Activated T-cell treated with anti-CD3 and anti-CD28 coated beads for 48 hours (primary cell): ENCODE measurements at places on chromosomes 2 and 18.

DNA sequence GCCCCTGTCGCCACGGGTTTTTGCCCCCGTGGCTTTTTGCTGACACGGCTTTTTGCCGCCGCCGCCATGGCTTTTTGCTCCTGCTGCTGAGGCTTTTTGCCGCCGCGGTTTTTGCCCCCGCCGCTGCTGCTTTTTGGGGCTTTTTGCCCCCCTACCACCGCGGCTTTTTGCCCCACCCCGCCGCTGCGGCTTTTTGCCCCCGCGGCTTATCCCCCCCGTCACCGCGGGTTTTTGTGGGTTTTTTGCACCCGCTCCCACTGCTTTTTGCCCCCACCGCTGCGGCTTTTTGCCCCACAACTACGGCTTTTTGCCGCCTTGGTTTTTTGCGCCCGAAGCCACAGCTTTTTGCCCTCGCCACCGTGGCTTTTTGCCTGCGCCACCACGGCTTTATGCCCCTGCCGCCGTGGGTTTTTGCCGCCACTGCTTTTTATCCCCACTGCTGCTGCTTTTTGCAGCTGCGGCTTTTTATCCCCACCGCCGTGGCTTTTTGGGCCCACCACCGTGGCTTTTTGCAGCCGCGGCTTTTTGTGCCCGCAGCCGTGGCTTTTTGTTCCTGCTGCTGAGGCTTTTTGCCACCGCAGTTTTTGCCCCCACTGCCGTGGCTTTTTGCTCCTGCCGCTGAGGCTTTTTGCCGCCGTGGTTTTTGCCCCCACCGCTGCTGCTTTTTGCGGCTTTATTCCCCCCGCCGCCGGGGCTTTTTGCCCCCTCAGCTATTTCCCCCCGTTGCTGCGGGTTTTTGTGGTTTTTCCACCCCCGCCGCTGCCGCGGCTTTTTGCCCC, 2798.0 kb upstream of the TEKT4 start:
- no peak for DNase-seq

- DNase-seq, result no peak
Observed at GRCh38 chr2:85806358-85807118, 52.7 kb downstream of the ATOH8 start.

GRCh38 chr2:237298151-237299118, 115.5 kb downstream of the COL6A3 start:
- DNase-seq, result no peak

GRCh38 chr2:99451280-99451679, 38.5 kb downstream of the REV1 start:
- no peak for DNase-seq

DNA sequence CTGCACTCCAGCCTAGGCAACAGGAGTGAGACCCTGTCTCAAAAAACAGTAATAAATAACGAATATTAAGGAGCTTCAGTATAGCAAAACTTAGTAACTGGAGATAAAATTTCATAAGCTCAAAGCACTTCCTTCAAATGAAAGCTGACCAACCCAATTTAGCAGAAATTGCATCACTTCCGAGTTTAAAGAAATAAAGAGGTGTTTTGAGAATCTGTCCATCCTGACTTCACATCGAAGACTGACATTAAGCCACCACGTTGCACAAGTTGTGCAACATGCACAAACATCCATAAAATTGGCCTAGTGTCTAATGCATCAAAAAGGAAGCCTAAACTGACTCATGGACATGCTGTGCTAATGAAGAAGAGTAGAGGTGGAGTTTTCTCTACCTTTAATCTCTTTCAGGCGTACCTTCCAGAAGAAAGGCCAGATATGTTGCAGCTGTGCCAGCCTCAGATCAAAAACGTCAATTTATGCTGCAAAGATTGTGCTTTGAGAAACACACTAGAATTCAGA, 7.7 kb upstream of the DSG3 start:
- DNase-seq, result no peak

DNA sequence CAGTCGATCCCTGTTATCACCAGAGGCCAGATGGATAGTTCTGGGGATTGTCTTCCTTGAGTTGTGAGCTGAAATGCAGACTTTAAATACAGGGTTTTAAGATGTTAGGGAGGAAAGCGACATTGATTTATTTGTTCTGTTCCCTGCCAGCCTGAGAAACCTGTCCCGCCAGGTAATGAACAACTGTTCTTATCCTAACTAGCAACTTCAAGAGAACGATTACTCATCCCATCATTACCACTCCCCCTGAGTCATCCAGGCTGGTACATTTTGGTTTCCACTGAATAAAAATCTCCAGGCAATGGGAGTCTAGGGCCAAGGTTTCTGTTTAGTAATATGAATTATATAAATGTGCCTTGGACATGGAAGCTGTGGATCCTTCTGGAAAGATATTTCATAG, 131.2 kb downstream of the LYPD6B start:
- no peak for DNase-seq

DNA sequence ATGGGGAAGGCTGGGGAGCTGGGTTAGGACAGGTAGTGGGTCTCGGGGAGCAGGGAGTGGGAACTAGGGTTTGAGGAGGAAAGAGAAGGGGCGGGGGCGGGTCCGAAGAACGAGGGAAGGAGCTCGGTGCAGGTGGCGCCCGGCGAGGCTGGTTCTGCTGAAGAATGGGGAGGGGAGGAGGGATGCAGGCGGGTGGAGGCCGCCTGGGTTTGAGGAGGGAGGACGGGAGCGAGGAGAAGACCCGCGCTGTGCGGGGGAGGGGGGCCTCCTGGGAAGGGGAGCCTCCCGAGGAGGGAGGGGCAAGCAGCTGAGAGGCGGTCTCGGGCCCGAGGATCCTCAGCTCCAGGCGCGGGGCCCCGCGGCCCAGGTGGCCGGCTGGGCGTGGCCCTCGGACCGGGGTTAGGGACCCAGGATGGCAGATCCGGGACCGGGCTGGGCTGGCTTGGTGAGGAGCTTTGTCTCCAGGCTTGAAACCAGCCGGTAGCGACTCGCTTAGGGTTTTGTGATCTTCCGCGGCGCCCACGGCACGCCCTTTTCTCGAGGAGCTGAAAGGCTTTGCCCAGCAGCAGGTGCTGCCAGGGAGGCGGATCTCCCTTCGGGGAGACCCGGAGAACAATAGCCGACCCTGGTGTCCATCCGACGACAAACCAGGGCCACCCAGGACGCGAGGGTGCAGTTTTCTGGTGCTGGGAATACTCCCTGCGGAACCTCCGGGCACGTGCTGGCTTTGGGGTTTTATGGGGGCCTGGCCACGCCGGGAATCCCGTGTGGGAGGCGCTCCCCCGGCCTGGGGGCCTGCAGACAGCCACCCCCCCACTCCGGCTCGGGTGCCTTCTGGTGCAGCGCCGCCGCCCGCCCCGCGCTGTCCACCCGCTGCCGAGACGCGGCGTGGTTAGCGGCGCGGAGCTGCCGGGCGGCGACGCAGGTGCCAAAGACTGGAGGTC, 1.4 kb downstream of the DPYSL5 start:
- DNase-seq, result no peak

DNA sequence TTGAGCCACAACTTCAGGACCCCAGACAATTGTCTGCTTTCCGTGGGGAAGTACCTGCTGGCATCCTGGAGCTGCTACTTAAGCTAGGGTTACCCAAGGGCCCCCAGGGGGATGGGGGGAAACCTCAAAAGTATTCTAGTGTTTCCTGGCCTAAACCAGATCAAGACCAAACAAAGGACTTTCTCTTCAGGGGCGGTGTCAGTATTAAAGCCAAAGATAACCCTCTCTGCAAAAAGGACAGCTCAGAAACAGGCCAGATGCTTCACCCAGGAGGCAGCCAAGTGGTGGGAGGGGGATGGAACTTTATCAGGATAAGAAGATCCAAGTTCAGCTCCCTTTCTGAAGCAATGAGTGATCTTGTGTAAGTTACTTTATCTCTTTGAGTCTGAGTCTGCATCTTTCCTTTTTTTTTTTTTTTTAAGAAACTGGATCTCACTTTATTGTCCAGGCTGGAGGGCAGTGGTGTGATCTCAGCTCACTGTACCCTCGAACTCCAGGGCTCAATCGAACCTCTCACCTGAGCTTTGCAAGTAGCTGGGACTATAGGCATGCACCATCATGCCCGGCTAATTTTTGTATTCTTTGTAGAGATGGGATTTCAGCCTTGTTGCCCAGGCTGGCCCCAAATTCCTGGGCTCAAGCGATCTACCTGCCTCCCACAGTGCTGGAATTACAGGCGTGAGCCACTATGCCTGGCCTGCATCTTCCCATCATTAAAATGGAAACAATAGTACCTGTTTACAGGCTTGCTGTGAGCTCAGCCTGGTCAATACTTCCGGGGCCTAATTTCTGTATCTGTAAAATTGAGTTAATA, 151.8 kb upstream of the PTPRM start:
- no peak for DNase-seq

DNA sequence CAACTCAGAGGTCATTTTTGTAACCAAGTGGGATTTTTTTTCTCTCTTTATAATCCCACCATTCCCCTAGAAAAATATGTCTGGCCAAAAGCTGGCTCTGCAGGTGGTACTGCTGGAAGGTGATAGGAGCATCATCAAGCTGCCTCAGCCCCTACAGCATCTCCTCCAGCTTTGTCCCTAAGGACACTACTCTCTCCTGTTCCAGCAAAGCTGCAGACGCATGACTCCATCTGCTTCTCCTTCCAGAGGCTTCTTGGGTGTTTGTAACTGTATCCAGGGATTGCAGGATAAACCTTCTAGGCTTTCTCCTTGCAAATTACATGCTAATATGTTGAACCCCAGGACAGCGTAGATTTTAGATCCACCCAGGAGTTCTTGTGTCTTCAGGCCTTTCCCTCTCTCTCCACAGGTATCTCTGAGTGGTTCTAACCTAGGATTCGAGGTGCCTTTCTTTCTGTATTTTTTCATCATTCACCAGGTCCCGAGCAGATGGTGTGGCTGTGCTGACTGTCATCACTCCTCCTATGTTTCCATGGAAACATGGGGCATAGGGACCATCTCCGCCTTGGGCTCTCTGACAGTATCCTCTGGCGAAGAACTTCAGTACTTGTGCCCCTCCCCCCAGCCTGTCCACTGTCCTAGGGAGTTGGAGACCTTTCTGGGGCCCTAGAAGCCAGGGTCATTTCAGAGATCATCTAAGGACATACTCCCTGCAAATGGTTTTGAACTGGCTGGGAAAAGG, 34.3 kb downstream of the AFF3 start:
- DNase-seq, result no peak

- no peak for DNase-seq
Observed at GRCh38 chr2:74037379-74037860, 52.7 kb downstream of the TET3 start.

DNA sequence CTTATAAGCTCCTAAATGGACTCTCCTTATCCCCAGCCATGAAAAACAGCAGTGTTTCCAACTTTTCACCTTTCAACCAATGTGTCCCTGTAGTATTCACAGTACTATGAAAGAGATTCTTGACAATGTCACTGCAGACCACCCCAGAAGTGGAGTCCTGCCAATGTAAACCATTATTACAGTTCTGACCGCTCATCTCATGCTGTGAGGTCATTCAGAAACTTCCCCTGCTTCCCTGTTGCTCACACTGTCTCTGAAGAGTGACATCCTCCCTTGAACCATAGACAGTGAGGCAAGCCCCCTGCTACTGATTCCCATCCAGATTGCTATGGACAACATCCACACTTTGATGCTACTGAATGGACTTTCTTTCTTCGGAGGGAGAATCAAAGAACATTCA, 1523.7 kb upstream of the ACVR2A start:
- no peak for DNase-seq

DNA sequence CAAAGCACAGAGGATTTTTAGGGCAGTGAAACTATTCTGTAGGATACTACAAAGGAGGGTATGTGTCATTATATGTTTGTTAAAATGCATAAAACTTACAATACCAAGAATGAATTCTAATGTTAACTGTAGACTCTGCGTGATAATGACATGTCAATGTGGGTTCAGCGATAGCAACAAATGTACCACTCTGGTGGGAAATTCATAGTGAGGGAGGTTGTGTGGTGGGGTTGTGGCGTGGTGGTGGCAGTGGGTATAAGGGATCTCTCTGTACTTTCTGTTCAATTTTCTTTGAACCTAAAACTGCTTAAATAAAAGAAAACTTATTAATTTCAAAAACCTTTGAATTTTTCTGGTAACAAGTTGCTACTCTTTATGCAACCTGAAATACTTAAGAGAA, 99.3 kb upstream of the SLC38A11 start:
- no peak for DNase-seq

- DNase-seq, result peak; percentile 86
Observed at GRCh38 chr2:170973492-170974303, 44.6 kb downstream of the GORASP2 start.
